Calu3 (cell line): ENCODE measurements at places on chromosomes 7 and 10. TPM values are rescaled to one million over a fixed set of nuclear protein-coding genes. Genes with fewer than 3 reads are reported as not detected.

CAV2 gene
- 74.7 and 76.4 TPM in 2 replicates for total RNA-seq

LRRC18 gene
- total RNA-seq: not detected in 2 replicates

CFAP46 gene
- total RNA-seq: not detected in 2 replicates

CTNNA3 gene
- total RNA-seq: not detected in 2 replicates

GRCh38 chr10:106493751-106494150, 670.8 kb downstream of the SORCS1 start:
- H3K27me3 ChIP-seq: no peaks in the 10 kb centered on the region
- peaks cover 8% of the 10 kb centered on the region for H3K4me1 ChIP-seq
- DNase-seq: no peak
- H3K27ac ChIP-seq: no peak overlapping the region
- H3K36me3 ChIP-seq: no peaks in the 10 kb centered on the region

GRCh38 chr10:9188022-9188810, 1133.7 kb downstream of the GATA3 start:
- H3K36me3 ChIP-seq: no peaks in the 10 kb centered on the region
- no peak overlapping the region for H3K27ac ChIP-seq
- no peak overlapping the region for H3K4me3 ChIP-seq
- DNase-seq: no peak

DNA sequence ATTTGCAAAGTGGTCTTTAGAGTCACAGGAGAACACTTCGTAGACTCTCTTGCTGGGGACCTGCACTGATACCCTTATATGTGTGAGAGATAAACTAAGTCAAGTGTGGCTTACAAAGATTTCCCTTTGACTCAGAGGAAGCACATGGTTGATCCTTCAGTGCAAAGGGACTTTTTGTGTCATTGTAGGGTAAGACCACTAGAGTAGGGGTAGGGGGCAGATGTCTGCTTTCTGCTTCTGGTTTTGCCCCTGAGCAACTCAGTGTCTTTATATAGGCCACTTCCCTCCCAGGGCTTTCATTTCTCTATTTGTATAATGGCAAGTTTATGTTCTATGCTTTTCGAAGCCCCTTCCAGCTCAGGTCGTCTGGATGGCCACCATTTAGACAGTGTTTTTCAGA, 281.7 kb downstream of the SORCS3 start:
- H3K27me3 ChIP-seq: peaks cover 15% of the 10 kb centered on the region
- H3K27ac ChIP-seq: no peak overlapping the region
- no peaks in the 10 kb centered on the region for H3K36me3 ChIP-seq

DNA sequence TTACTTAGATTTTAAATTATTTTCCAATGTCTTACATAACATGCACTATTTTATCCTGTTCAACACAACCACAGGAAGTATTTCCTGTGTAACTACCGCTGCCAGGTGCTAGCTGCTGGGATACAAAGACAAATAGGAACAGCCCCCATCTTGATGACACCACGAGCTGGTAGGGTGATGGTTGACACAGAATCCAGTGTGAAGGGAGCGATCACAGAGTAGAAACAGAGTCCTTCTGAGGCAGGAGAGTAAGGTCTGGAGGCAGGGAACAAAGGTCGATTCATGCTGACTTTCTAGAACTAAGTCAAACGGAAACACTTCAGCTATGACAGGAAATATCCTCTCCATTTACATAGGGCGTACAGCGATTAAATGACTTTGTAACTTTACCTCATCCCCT, 232.3 kb downstream of the ADAM12 start:
- peaks cover 57% of the 10 kb centered on the region for H3K27me3 ChIP-seq
- H3K4me1 ChIP-seq: no peaks in the 10 kb centered on the region
- no peak overlapping the region for H3K27ac ChIP-seq
- H3K4me3 ChIP-seq: no peak overlapping the region

GRCh38 chr7:26187380-26188205, 13.0 kb downstream of the HNRNPA2B1 start:
- H3K27me3 ChIP-seq: no peaks in the 10 kb centered on the region
- peak overlapping the region; percentile 41 for H3K27ac ChIP-seq
- no peak for DNase-seq
- H3K4me3 ChIP-seq: no peak overlapping the region
